Activated T-helper 1 cell treated with anti-CD3 and anti-CD28 coated beads, Interleukin-12 subunit alpha, Interleukin-12 subunit beta, Interleukin-2, Interleukin-4 antibody, amounts not matched to agents 30 ng/mL and 10 ng/mL and 1 ng/mL, durations not matched to agents 14 hours and 24 hours and 36 hours (primary cell): ENCODE measurements at places on chromosomes 2 and 18.

- H3K27me3 ChIP-seq = no peaks in the 10 kb centered on the region
- no peaks in the 10 kb centered on the region for H3K4me1 ChIP-seq
- no peak overlapping the region for H3K27ac ChIP-seq
- H3K36me3 ChIP-seq = no peaks in the 10 kb centered on the region
Observed at GRCh38 chr2:2191110-2191707, 139.9 kb downstream of the MYT1L start.

DNA sequence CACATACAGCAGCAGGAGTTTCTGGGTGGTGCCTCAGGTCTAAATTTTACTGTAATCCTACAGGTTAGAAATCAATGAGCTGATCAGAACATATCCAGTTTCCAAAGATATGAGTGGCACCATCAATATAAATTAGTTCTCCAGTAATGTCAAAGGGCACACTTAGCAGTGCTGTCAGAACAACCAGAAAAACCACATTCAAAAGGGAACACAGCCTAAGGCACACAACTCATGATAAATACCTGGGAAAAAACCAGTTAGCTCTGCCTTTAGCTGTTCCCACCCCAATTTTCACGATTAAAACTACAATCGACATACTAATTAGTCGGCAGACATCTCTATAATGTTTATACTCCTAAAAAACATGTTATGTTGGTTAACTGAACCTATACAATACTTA, 31.5 kb downstream of the ATP8B1 start:
- H3K36me3 ChIP-seq = no peaks in the 10 kb centered on the region
- no peak for DNase-seq
- peaks cover 3% of the 10 kb centered on the region for H3K27me3 ChIP-seq
- no peaks in the 10 kb centered on the region for H3K4me1 ChIP-seq

- H3K36me3 ChIP-seq = no peaks in the 10 kb centered on the region
- H3K4me3 ChIP-seq = no peak overlapping the region
- no peaks in the 10 kb centered on the region for H3K4me1 ChIP-seq
- no peak for DNase-seq
Observed at GRCh38 chr2:221962186-221962585, 336.6 kb downstream of the PAX3 start.

GRCh38 chr2:148877403-148877740, 2.3 kb downstream of the KIF5C start:
- peaks cover 15% of the 10 kb centered on the region for H3K4me1 ChIP-seq
- no peak for DNase-seq
- peaks cover 12% of the 10 kb centered on the region for H3K36me3 ChIP-seq
- peak overlapping the region; percentile 91 for H3K4me3 ChIP-seq
- peaks cover 9% of the 10 kb centered on the region for H3K27me3 ChIP-seq
- H3K27ac ChIP-seq = no peak overlapping the region

- H3K4me1 ChIP-seq = no peaks in the 10 kb centered on the region
- no peaks in the 10 kb centered on the region for H3K36me3 ChIP-seq
- no peak overlapping the region for H3K4me3 ChIP-seq
- DNase-seq = no peak
- no peak overlapping the region for H3K27ac ChIP-seq
Observed at GRCh38 chr2:63701406-63701805, 112.6 kb downstream of the MDH1 start.

DNA sequence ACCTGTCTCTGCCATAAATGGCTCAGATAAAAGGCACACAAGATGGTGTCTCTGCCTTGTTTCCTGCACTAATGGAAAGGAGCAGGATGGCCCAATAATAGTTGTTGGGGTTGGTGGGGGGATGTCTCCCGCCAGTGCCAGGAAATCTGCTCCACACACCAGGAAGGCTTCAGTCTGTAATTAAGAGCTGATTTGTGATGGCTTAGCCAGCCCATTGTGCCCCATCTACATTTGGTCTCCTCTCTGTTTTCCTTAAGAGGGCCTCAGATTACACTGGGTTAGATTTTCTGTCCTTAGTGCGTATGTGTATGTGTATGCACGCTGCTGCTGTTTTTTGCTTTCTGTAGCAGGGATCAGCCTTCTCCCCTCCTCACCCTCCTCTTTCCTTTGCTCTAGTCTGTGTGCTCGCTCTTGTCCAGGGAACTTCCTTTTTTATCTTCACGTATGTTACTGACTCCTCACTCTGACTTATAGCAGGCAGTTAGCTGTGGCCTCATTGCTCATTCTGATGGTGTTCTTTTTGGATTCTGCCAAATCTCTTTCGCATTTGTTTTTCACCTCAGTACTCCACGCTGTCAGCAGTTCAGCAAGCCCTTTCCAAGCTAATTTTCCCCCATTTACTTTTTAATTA, 33.4 kb upstream of the MGAT5 start:
- H3K27ac ChIP-seq = no peak overlapping the region
- no peaks in the 10 kb centered on the region for H3K36me3 ChIP-seq
- H3K4me1 ChIP-seq = peaks cover 45% of the 10 kb centered on the region
- no peak overlapping the region for H3K4me3 ChIP-seq

DNA sequence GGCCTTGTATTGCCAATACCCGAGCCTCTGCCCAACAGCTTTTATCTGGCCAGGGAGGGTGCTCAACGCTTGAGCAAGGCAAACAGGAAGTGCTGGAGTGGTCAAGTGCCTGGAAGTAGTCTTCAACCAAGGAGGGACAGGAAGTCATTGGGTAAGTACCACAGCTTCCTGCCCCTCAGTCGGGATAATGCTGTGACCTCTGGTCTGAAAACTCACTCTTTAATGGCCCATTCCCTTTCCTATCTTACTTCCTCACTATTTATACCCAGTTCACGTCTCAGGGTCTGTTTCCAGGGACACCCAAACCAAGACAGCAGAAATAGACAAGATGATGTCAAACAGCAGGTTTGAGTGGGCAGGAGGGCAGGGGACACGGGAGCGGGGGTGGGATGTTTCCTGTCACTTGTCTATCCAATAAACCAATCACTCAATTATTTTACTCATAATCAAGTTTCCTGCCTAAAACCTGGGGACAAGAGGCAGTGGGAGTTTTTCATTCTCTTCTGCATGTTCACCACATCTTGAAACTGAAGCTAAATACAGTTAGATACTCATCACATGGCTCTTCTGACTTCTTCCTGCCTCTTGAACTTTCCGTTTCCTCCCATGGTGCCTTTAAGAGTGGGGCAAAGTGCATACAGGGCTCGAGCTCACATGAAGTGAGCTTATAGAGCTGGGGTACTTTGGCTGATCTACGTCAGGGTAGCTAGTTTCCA, 68.9 kb upstream of the CAB39 start:
- H3K36me3 ChIP-seq = peaks cover 2% of the 10 kb centered on the region
- peak overlapping the region; percentile 97 for H3K27ac ChIP-seq
- peak; percentile 51 for DNase-seq
- peaks cover 29% of the 10 kb centered on the region for H3K4me1 ChIP-seq
- H3K4me3 ChIP-seq = peak overlapping the region; percentile 39
- no peaks in the 10 kb centered on the region for H3K27me3 ChIP-seq

DNA sequence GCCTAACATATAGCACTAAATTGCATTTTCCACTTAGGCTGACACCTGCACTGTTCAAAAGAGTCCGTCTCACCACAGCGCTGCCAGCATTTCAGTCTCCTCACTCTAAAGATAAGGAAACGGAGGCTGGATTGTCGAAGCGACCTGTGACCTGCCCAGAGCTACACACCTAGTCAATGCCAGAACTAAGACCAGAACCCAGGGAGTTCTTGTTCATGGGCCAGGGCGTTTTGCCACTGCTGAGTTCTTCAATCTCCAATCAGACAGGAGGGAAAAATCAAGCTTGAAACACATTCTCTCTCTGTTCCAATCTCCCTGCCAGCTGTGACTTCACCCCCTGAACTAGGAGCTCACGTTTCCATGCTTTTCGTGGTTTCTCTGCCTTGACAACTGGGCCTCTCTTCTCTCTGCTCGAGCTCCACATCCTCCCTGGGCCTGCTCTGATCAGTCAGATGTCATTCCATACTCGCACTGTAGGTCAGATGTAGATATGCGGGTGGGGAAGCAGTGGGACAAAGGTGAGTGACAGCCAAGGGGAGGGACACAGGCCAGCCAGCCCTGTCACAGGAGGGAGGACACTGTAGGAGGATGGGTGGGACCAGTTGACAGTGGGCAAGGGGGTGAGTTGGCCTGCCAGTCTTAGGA, 221.1 kb upstream of the SMAD2 start:
- H3K4me1 ChIP-seq = no peaks in the 10 kb centered on the region
- no peak overlapping the region for H3K4me3 ChIP-seq
- H3K27ac ChIP-seq = no peak overlapping the region

DNA sequence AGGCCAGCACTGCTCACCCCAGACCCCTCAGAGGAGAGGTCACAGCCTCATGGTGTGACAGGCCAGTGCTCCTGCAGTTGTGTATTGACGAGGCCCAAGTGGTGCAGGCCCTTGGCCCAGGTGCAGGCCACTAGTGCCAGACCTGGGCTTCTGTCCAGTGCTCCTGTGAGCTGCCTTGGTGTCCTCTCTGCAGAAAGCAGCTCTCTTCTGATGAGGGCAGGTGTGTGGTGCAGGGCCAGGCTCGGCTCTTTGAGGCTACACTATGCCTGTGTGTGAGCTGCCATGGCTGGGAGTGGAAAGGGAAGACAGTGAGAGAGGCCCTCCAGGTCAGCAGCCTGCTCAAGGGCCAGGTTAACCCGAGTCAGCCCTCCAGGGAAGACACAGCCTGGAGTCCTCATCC, 17.1 kb downstream of the EHD3 start:
- peaks cover 4% of the 10 kb centered on the region for H3K4me1 ChIP-seq
- H3K27me3 ChIP-seq = no peaks in the 10 kb centered on the region
- no peak overlapping the region for H3K27ac ChIP-seq
- no peaks in the 10 kb centered on the region for H3K36me3 ChIP-seq

GRCh38 chr18:79275992-79276391, 119.7 kb upstream of the NFATC1 start:
- no peak overlapping the region for H3K4me3 ChIP-seq
- DNase-seq = no peak

DNA sequence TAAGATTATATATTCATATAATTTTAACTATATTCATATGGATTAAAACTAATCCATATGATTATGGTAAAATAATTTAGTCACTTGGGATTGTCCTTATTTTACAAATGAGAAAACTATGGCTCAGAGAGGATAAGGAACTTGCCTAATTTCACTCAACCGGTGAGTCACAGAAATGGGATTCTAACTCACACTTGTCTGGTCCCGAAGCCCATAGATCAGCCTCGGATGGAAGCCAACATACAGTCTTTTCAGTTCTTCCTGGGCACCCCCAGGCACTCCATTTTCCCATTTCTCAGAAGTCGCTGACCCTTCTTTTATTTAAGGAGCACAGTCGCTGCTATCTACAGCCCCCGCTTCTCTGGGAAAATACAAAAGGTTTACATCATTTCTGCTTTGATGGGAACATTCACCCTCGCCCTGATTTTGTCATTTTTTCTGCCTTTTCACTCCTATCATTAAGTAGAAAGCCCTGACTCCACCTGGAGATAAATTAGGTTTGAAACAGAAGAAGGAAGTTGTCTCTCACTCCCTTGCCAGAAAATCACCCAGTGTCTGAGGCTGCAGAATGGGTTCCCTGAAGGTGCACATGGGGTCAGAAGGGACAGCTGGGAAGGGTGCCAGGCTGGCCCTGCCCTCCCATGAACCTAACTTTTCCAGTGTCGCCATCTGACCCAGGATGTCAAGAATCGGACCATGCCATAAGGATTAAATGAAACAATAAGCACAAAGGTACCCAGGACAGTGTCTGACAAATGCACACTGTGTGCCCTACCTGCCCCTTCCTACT, 36.6 kb downstream of the CYP1B1 start:
- peaks cover 26% of the 10 kb centered on the region for H3K27me3 ChIP-seq
- H3K36me3 ChIP-seq = no peaks in the 10 kb centered on the region
- H3K27ac ChIP-seq = no peak overlapping the region
- no peak for DNase-seq

GRCh38 chr2:32464431-32464830, 107.6 kb downstream of the BIRC6 start:
- no peaks in the 10 kb centered on the region for H3K27me3 ChIP-seq
- no peak for DNase-seq
- H3K36me3 ChIP-seq = peaks cover 44% of the 10 kb centered on the region

DNA sequence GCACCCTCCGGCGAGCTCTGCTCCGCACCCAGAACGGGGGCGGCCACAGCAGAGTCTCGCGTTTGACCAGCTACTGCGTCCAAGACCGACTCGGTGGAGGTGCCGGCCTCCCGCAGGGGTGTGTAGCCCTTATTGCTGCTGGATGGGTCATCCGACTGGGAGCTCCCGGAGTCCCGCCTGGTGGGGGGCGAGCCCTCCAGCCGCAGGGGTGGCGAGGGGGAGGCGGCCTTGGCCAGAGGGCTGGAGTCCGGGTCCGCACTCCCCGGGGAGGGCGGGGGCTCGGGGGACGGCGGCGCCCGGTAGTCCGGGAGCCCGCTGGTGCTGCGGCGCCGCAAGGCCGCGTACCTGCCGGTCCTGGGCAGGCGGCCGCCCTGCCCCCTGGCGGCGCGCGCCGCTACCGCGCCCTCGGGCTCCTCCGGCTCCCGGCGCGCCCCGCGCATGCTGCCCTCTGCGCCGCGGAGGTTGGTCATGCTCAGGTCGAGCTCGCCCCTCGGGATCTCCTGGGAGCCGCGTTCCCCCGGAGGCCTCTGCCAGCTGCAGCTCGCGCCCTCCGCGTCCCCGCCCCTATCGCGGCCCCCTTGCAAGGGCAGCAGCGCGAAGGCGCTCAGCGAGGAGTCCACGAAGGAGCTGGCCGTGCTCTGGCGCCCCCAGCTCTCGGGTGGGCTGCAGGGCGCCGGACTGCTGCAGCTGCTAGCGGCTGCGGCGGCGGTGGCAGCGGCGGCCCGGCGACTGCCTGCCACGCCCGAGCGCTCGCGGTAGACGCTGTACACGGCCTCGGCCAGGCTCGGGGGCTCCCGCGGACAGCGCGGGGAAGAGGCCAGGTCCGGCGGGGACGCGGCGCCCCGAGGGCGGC, 4.8 kb downstream of the TMEM200C start:
- H3K27ac ChIP-seq = no peak overlapping the region
- no peak overlapping the region for H3K4me3 ChIP-seq
- no peak for DNase-seq
- H3K36me3 ChIP-seq = peaks cover 1% of the 10 kb centered on the region

- no peak for DNase-seq
- H3K27me3 ChIP-seq = no peaks in the 10 kb centered on the region
- no peaks in the 10 kb centered on the region for H3K4me1 ChIP-seq
- no peaks in the 10 kb centered on the region for H3K36me3 ChIP-seq
- no peak overlapping the region for H3K4me3 ChIP-seq
Observed at GRCh38 chr2:158567208-158567607, 110.5 kb downstream of the PKP4 start.
